ENCODE measurements at places on chromosomes 2 and 18.
A peak's percentile ranks its signal among the peaks of the same experiment; 100 is the strongest.

- peak; percentile 15 for DNase-seq
Observed at GRCh38 chr2:73111073-73112025, 1.4 kb downstream of the RAB11FIP5 start.

DNA sequence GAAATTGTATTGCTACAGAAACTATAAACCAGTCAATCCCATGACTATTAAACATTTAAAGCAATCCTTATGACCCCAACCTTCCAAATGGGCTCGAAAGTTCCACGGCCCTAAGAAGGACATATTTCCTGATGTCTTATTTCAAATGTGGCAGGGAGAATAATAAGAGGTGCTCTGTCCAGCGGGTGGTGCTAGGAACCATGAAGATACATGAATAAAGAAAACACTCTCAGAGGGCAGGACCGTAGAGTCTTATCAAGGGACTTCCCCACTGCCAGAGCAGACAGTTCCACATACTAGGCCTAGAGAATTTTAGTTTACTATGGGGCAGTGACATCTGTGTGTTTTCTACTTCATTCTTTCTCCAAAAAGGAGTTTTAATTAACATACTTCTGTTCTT lies 187.1 kb upstream of the PIK3C3 start:
- no peak for DNase-seq

DNA sequence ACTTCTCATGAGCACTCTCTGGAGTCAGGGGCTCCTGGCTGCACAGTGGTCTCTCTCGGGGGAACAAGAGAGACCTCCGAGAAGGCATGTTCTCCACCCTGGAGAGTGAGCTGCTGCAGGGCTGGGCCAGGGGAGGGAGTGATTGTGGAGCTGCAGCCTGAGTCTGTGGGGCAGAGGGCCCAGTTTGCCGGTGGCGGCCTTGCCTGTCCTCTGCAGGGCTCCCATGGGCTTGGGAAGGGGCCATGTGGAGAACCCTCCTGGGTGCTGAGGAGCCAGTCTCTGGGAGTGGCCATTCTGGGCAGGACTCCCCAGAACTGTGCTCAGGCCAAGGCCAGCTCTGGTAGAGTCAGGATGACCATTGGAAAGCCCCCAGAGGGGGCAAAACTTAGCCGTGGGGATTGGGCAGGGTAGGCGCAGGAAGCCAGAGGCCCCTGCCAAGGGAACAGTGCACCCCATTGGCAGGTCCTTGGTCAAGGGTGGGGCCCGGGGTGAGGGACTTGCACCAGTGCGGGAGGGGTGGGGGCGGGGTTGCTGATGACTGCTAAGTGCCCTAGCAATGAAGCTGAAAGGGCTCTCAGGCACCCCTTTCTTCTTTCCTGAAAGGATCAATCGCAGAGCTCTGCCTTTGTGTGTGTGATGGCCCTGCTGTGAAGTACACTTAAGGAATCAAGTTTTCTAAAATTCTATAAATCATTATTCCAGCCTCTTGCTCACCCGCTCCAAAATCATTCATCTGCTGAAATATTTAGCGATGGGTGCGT lies 69.7 kb upstream of the BOD1L2 start:
- DNase-seq, result no peak

GRCh38 chr18:32937597-32937996 lies 164.8 kb upstream of the KLHL14 start:
- no peak for DNase-seq

DNA sequence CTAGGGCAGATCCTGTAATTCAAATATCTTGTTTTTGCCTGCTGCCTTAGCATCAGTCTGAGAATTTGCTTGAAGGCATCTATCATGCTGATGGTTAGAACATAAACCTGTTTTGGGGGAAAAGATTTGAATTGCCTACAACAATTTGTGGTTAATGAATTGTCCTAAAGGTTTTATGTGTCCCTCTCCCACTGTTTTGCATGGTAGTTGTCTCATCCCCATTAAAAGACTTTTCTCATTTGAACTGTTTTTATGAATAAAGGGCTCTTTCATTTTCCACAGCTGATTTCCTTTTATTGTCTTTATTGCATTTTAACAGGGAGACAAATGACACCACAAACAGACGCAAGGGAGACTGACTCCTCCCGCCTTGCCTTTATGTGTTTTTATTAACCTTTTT lies 275.6 kb downstream of the PIK3C3 start:
- no peak for DNase-seq

- no peak for DNase-seq
Observed at GRCh38 chr2:118489712-118490299, 357.6 kb downstream of the EN1 start.

GRCh38 chr2:69652206-69652605 lies 8.7 kb upstream of the AAK1 start:
- no peak for DNase-seq

DNA sequence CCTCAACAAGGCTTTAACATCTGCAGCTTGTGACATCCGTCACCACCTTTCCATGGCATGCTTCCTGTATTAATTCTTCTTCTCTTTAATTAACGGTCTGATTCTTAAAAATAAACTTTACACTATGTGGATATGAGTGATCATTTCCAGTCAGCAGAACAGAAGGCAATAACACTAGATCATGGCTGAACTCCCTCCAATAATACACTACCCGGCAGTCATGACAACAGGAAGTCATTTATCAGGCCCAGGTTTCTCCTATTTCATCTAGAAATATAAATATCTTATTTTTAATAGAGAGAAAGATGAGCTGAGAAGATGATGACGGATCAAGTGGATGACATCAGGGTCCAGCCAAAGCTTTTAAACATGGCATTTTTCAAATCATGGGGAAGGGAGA lies 792.2 kb downstream of the SLC4A3 start:
- DNase-seq, result no peak

- DNase-seq, result no peak
Observed at GRCh38 chr2:40430776-40431599, 20.9 kb downstream of the SLC8A1 start.

DNA sequence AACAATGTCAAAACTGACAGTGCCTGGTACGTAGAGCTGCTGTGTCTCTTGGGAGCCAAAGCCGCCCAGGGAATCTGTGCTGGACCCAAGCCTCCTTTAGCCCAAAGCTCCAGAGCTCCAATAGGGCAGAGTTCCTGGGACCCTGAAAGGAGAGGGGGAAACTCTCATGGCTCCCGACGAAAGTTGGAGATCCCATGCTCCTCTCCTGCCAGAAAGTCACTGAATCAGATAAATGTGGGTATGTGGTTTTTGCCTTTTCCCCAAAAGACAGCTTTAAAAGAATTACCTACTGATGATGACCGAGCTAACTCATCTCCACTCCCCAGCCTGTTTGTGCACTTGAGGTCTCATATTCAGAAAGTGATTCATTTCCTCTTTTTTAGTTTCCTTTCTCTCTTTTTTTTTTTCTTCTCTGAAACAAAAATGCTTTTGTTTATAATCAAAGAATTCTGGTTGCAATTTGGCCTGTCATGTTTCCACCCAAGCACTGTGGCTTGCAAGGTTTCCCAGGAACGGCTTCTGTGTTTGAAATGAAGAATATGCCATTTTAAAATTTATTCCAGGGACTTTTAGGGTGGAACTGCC lies 14.1 kb upstream of the PMAIP1 start:
- no peak for DNase-seq

- DNase-seq, result no peak
Observed at GRCh38 chr18:48007955-48008701, 77.7 kb upstream of the SMAD2 start.

- no peak for DNase-seq
Observed at GRCh38 chr2:65240657-65241056, 13.0 kb downstream of the ACTR2 start.

DNA sequence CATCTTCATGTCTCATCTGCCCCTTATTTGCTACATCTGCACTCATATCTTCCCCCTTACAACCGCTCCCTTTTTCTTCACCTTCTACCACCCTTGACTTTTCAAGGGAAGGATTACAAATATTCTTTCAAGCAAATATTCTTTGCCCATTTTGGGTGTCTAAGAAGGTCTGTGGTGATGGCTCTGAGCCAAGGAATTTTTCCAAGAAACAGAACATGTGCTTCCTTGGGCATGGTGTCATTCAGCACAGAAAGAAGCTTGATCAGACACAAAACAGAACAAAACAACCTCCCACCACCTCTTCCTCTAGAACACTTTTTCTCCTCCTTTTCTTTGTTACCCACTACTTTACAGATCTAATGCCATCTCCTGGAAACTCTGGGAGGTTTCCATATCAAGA lies 313.7 kb downstream of the SATB2 start:
- DNase-seq, result no peak

- no peak for DNase-seq
Observed at GRCh38 chr2:120556911-120557310, 178.8 kb upstream of the GLI2 start.

DNA sequence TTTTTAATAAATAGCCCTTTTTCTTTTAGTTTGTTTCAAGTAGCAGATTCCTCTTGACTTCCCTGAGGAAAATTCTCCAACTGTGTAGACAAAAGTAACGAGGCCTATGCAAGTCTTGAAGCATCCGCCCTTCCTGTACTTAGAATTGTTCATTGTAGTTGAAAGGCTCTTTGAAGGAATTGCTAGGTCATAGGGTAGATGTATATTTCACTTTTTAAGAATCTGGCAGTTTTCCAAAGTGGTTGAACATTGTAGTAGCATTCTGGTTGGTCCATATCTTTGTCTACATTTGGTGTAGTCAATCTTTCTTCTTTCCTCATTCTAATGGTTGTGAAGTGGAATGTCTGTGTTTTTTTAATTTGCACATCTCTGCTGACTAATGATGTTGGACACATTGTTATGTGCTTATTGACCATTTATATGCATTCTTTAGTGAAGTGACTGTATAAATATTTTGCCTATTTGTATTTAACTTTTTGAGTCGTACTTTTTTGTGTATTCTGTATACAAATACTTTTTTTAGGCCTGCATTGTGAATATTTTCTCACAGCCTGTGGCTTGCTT lies 5.6 kb upstream of the SERPINB11 start:
- DNase-seq, result no peak

DNA sequence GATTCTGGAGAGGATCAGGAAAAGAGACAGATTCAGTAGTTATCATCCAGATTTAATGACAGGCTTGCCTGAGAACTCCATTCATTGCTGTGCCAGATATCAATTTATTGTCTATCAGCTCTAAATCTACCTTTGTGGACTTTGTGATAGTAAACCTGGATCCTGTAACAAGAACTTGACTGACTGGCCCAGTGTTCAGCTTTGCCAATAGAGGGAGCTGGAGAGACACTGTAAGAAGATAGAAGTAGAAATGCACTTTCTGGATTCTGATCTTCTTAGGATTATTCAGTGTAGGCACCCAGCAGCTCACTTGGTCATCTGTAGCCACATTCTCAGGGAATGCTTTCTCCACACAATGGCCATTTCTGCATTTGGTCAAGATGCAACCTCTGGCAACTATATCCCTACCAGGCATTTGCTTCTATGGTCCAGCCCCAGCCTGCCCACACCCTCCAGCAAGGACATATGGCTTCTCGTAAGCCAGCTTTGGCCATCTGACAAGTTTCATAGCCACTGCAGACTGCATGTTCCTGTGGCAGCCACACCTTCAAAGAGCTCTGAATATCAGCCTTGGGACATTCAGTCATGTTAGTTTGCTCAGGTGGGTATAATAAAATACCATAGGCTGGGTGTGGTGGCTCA lies 6.1 kb upstream of the SERPINB8 start:
- peak; percentile 23 for DNase-seq

DNA sequence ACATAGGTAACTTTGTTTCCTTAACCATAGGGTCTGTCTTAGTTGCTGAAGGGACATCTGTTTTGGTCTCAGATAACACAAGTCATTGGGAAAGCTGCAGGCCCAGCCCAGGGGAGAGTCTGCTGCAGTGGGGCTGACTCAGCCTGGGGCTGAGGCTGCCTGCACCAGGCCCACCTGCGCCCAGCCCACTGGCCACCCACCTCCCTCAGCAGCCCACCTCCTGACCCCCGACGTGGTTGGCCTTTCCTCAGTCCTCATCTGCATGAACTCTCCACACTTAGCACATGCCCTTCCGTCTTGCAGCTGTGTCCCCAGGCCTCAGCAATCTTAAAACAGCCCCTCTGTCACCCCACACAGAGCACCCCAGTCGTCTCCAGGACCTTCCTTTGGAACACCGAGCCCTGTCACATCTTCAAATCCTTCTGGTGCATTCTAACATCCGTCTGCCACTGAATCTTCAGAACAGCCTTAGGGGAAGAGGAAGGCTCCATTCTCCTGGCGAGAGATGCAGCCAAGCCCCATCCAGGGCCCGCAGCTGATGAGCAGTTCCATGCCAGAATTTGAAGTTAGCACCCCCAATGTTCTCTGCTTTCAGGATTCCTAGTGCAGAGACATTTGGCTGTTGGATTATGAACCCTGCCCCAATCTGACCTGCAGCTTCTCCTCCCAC lies 231.4 kb downstream of the SEPTIN10 start:
- no peak for DNase-seq

DNA sequence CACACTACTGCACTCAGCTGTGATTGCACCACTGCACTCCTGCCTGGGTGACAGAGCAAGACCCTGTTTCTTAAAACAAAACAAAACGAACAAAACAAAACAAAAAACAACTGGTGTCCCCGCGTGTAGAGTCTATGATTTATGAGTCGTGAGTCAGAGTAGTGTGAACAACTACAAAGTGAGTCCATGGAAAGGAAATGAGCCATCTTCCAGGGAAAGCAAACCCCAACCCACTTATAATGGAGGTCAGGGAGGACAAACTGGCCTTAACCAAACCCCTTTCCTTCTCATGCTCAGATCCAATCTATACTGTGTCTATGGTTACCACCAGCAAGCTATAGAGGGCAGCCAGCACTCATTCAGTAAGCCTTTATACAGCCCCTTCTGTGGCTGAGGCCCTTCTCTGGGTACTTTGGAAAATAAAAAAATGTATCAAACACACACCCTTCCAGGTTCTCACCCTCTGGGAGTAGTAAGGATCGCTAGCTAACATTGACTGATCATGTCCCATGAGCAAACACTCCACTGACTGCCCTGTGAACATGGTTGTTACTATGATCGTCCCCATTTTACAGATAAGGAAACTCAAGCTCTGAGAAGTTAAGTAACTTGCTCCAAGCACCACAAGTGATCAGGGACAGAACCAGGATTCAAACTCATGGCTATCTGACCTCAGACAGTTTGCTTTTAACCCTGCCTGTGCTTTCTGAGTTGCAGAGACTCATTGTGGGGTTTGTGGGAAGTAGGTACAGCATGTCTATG lies 24.7 kb upstream of the COLEC12 start:
- DNase-seq, result no peak

- DNase-seq, result no peak
Observed at GRCh38 chr2:136637402-136637801, 127.9 kb upstream of the THSD7B start.

DNA sequence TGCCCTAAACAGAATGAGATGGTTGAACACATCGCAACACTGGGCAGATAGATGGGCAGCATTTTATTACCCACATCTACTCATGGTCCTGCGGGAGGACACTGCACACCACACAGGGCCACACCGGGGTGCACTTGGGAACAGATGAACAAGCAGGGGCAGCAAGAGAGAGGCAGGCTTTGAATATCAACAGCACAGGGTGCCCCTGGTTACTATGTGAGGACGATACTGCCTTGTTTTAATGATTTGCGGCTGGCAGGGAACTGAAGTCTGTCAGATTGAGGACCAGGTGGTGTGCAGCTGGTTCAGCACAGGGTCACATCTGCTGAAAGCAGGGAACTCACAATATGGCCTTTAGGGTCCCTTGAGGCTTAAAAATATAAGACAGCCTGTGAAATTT lies 195.7 kb downstream of the PIEZO2 start:
- DNase-seq, result no peak

Data from NCI-H1694 treated with DMSO at 0.1 percent for 48 hours (cell line).